ENCODE measurements at places on chromosomes 3 and 15. TPM values are rescaled to one million over a fixed set of nuclear protein-coding genes. Genes with fewer than 3 reads are reported as not detected.

- no peak for DNase-seq
Observed at GRCh38 chr3:144777906-144778305, 806.3 kb downstream of the DIPK2A start.

DNA sequence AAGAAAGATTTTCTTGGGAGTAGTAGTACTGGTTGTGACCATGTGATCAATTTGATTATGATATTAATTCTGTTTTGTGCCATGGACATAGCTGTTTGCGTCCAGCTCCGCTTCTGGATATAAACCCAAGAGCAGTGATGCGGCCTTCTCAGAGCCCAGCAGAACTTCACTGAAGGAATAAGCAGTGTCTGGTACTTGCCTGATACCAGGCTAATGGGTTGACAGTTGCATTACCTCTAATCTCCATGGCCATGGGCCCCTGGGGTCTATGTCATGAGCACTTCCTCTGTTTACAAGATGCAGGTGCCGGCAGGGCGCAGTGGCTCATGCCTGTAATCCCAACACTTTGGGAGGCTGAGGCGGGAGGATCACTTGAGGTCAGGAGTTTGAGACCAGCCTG, 36.3 kb upstream of the RAB6B start:
- DNase-seq: no peak

GRCh38 chr3:44020143-44020542, 221.5 kb upstream of the TOPAZ1 start:
- no peak for DNase-seq

GRCh38 chr3:182450942-182451787, 342.1 kb upstream of the ATP11B start:
- DNase-seq: no peak

DNA sequence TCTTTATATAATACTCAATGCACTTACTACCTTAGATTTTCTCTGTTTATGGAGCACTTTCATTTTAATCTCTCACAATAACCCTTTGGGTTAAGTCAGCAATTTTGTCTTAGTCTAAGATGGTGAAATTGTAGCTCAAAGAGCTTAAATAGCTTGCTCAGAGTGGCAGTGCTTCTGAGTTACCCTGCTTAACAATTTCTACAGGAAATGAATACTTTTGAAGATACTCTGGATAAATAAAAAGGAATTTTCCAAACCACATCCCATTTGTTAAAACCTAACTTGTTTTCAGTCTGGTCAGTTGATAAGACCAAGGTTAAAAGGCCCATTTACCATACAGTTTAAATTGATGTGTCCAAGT, 37.2 kb downstream of the HMG20A start:
- no peak for DNase-seq

- DNase-seq: no peak
Observed at GRCh38 chr3:42725454-42725853, 22.9 kb upstream of the HHATL start.

DNA sequence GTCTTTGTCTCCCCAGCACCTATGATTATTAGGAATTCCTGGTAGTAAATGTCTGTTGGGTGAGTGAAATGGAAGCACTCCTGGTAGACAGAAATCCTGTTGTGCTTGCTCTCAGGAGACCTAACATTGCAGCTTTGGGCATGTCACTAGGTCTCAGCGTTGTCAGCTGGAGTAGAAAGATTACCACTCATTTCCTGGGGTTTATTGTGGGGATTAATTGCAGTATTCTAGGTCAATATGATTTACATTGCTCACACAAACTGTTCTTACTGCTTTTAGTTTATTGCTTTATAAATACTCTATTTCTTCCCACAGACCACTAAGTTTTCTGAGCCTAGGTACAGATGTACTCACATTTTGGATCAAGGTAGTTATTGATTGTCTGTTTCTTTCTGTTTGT, 5.1 kb downstream of the TSEN2 start:
- DNase-seq: no peak

GRCh38 chr15:81023483-81024264, 23.0 kb downstream of the TLNRD1 start:
- peak; percentile 71 for DNase-seq

DNA sequence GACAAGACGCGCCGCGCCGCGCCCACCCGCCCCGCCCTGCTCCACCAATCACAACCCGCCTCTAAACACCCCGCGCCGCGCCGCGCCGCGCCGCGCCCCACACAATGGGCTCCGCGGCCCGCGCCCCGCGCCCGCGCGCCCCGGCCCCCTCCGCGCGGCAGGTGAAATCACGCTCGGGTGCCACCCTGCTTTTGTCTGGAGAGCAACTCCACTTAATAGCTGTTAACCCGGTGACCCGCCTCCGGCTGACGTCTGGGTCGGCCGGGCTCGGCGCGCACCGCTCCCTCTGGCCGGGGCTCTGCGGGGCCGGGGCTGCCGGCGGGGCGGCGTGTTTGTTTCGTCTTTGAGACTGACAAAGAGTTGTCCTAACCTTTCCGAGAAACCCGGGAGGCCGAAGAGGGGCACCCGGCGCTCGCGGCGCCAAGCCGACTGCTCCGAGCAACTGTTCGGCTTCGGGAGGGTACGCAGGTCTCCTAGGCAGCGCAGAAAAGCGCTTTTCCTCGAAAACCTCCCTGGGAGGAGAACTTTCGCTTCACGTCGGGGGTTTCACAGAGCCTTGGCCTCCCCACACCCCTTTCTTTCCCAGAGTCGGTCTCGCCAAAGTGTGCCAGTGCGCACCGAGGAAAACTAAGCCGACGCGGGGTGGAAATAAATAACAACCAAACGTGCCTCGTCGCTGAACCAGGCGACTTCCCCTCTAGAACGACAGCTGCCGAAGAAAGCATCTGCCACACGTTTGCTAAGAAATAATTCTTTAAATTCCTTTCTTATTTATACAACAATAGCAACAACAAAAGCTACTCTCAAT, 518.4 kb downstream of the FOXP1 start:
- peak; percentile 46 for DNase-seq

DNA sequence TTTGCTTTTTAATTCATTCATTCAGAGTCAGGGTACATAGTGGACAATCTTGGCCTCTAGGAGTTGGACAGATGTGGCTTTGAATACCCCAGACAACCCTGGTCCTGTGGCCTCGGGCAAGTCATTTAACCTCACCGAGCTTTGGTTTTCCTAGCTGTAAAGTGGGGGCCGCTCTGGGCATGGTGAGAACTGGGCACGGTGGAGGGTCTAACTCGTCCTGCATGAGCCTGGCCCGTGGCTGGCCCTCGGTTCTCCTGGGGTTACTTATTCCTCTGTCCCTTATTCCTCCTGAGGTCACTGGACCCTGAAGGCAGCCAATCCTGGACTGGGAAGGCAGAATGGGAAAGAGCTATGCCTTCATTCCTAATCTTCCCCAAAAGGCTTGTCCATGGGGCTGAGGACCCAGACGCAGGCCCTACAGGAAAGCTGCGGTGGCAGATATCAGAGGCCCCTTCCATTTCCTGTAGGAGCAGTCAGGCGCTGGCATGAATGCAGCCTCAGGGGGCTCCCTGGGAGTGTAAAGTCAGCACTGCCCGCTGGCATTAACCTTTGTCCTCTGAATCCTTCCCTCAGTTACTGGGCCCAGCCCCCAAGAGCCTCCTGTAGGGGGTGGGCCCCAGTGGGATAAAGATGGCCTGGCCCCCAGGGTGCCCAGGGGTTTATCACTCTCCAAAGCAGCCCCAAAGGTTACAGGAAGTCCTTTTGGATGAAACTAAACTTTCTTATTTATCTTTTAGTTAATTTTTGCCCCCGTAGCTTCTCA, 17.9 kb upstream of the SEC13 start:
- peak; percentile 44 for DNase-seq

- no peak for DNase-seq
Observed at GRCh38 chr3:181629711-181630110, 82.0 kb upstream of the SOX2 start.

DNA sequence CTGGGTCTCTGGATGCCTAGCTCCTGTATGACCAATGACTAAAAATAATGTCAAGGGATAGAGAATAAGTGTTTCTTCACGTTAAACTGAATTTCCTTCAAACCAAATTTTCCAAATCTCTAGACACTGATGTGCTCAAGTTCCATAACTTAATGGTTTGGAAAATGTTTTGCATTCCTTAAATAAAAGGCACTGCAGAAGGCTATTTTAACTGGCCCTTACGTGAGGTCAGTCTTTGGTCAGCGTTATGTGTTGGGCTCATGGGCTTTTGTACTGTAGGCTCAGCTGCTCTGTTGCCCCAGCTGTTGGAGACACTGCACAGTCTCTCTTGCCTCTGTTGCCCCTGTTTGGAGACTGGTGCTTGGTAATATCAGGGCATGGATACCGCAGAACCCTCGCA, 188.5 kb downstream of the TPRG1 start:
- DNase-seq: no peak

- no peak for DNase-seq
Observed at GRCh38 chr3:11913316-11913715, 66.6 kb upstream of the TAMM41 start.

GRCh38 chr15:53580366-53580765, 179.1 kb downstream of the WDR72 start:
- no peak for DNase-seq

DNA sequence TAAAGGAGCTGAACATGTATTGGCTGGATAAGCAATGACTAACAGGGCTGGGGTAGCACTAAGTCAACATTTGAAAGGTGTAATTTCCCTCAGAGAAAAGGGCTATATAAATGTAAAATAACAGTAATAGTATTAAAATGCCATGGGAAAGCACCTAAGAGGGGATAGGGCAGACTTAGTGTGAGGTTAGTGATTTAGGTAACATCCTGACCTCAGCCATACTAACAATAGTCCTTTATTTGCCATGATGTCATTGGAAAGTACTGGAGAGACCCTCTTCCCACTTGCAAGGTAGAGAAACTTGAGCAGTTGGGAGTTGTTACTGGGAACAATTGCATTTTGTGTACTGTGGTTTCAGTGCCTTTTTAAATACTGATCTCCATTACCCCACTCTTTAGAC, 103.4 kb downstream of the LSAMP start:
- DNase-seq: no peak

DNA sequence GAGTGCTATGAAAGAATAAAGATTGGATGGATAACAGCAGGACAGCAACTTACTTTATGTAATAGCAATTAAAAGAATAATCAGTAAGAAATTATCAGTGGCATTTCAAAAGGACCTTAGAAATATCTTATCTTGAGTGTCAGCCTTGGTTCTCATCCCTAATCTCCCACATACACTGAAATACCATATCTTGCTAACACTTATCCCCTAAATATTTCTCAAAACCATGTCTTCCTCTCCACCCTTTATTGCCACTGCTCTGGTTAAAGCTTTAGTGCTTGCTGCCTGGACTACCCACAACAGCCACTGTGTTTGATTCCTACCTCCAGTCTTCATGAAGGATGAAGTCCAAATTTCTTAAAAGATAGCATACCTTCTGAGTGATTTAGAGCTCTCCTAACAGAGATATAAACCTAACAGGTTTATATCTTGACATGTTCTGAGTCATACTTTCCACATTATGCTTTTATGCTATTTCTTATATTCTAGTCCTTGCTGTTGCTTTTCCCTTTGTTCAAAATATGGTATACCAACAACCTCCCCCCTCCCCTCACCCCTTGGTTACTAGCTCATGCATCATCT, 202.8 kb downstream of the RSRC1 start:
- no peak for DNase-seq

GRCh38 chr3:42387802-42388651, 22.4 kb downstream of the LYZL4 start:
- DNase-seq: peak; percentile 28

DNA sequence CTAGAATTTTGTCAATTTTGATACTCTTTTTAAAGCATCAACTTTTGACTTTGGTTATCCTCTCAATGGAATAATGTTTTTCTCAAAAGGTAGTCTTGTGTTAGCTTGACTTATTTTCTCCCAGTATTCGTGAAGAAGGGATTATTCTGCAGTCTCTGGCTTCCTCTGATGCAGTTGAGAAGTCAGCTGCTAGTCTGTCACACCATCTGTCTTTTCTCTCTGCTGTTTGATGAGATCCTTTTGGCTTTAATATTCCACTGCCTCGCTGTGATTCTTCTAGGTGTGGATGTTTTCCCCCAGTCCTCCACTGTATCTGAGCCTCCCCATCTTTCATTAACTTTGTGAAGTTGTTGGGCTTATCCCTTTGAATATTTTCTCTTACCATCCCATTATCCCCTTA, 141.0 kb downstream of the WDR72 start:
- no peak for DNase-seq

DNA sequence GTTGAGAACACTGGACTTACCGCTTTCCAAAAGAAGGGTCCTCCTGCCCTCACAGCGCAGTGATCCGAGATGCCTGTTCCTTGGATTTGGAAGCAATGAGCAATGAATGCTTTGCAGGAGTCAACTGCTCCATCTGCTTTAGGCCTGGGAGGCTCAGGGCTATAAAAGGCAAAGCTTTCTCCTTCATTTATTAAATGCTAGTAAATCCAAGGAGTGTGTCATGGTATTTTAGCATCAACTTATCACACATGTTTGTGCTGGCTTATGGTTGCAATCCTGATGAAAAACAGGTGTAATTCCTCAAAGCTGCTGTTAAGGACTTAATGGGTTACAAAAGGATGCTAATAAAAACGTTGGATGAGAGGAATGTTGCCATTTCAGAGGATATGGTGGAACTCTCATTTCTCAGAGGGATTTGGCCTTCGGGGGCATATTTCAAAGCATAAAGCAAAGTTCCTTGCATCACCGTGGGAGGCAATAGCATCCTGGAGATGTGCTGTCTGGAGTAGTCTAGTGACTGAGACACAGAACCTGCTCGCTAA, 158.5 kb upstream of the TPM1 start:
- no peak for DNase-seq

- no peak for DNase-seq
Observed at GRCh38 chr15:78033864-78034263, 43.6 kb downstream of the TBC1D2B start.

GRCh38 chr3:156750191-156750873, 75.8 kb upstream of the LEKR1 start:
- DNase-seq: no peak

DNA sequence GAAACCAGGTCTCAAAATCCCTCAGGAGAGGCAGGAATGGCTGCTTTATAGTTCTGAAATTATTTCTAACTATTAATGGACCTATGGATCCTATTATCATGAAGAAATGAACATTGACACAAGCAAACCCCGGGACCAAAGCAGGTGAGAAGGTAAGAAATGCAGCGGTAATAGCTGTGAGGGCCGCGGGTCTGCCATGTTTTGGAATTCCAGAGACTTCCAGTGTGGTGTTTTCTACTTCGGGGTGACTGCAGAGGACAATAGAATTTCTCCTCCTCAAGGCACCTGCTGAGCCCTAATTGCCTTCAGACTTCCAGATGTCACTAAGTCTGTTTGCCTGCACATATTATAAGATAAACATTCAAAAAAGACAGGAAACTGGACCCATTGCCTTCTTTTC, 437.4 kb downstream of the GABRG3 start:
- DNase-seq: no peak

GRCh38 chr15:62067448-62068044, 769 bp downstream of the C2CD4A start:
- no peak for DNase-seq

- no peak for DNase-seq
Observed at GRCh38 chr3:81270603-81271379, 490.7 kb downstream of the GBE1 start.

GRCh38 chr3:137110392-137110996, 152.7 kb downstream of the IL20RB start:
- peak; percentile 42 for DNase-seq

LRRC34 gene
- total RNA-seq: 6.7 TPM

GUCA1C gene
- not detected for total RNA-seq

GRK7 gene
- not detected for total RNA-seq

STAC gene
- total RNA-seq: 6.5 TPM

DHFR2 gene
- 1.6 TPM for total RNA-seq

SPSB4 gene
- total RNA-seq: 0.27 TPM

DNAH12 gene
- under 0.01 TPM for total RNA-seq

FOXB1 gene
- total RNA-seq: not detected

OR5K2 gene
- not detected for total RNA-seq

ANKRD63 gene
- 1.1 TPM for total RNA-seq

ANKRD34C gene
- total RNA-seq: not detected

Data from hematopoietic multipotent progenitor cell (in vitro differentiated cells).